ENCODE measurements at places on chromosomes 2 and 18. TPM values are rescaled to one million over a fixed set of nuclear protein-coding genes. Genes with fewer than 3 reads are reported as not detected.

EPB41L3 gene
- total RNA-seq, result 226 TPM

- no peak for DNase-seq
Measured at GRCh38 chr2:40558761-40559160, 106.9 kb upstream of the SLC8A1 start.

DNA sequence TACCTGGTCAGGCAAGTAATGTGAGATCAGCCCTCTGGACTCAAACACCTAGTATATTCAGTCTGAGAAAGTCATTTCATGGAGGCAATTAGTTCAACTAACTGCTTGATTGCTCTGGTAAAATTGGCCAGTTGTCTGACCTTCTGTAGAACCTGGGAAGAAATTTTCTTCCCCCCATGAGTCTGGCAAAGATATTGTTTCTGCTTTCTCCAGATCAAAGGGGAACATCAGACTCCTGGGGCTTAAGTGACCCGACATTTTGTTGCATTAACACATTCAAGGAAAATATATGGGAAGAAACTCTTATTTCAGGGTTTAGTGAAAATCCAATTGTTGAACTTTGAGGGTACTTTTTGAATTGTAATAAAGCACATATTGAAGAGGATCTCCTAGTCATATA lies 375.1 kb downstream of the SUCLG1 start:
- peak; percentile 42 for DNase-seq

OTOS gene
- 0.55 TPM for total RNA-seq

- DNase-seq, result no peak
Measured at GRCh38 chr2:10581990-10582389, 107.8 kb downstream of the NOL10 start.

DNA sequence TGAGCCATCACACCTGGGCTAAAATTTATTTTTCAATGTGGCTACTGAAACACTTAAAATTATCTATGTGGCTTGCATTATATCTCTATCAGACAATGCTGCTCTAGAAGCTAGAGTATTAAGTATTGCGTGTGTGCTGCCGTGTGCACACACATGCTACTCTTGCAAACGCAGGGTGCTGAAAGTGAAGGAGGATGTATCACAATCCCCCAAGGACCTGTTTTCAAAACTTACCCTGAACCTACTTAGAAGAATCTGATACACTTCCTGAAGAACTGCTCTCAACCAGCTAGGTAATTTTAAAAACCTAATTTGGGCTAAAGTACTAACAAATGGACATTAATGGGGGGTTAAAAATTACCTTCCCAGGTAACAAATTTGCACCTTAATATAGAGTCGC lies 66.5 kb downstream of the EPHA4 start:
- DNase-seq, result no peak

GRCh38 chr2:64654063-64654811 lies 524 bp upstream of the SERTAD2 start:
- no peak for DNase-seq

All from spinal cord (tissue), 10 donors.